SK-N-SH treated with all-trans-retinoic acid at 6 μM for 48 hours (cell line): ENCODE measurements at places on chromosomes 13 and 19.

- no peak for ATAC-seq
Observed at GRCh38 chr19:28487999-28488398, 725.0 kb downstream of the UQCRFS1 start.

DNA sequence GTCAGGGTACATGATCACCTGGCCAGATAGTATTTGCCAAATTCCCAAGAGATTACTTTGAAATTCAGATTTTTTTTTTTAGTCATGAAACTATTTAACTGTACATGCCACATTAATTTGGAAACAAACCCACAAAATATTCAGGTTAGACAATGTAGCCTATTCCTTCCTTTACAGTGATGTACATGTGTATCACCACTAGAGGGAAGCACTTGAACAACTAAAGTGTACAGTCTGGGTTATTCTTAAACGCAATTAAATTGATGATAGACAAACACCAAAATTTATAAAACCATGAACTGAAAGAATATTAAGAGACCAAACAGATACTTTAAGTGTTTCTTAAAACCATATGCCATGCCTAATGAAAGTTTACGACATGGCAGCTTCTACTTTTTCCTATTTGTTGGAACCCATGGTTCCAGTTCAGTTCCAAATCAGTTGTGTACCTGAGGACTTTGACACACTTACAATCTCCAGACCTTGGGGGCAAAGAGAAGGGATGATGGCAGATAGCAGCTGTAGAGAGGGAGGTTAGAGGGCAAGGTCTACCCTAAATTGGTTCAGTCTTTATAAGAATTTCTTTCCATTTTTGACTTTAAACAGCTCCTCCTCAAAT lies 52.8 kb downstream of the TNFSF13B start:
- peak; percentile 95 for ATAC-seq

- peak; percentile 83 for ATAC-seq
Observed at GRCh38 chr13:41614671-41615527, 157.5 kb downstream of the RGCC start.

DNA sequence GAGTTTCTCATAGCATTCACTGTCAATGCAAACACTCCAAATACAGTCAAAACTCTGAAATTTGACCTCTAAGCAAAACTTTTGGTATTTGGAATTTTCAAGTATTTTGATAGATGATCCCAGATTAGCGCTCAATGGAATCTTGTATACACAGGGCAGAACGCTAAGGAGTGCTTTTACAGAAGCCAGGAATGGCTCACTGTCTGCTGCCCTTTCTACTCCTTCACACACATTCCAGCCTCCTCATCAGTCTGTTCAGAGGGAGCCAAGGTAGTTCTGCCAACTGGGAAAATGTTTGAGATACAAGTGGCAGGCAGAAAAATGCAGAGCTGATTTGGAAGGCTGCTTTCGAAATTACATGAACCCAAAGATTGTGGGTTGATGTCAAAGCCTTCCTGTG lies 4.4 kb upstream of the STARD13 start:
- peak; percentile 43 for ATAC-seq

DNA sequence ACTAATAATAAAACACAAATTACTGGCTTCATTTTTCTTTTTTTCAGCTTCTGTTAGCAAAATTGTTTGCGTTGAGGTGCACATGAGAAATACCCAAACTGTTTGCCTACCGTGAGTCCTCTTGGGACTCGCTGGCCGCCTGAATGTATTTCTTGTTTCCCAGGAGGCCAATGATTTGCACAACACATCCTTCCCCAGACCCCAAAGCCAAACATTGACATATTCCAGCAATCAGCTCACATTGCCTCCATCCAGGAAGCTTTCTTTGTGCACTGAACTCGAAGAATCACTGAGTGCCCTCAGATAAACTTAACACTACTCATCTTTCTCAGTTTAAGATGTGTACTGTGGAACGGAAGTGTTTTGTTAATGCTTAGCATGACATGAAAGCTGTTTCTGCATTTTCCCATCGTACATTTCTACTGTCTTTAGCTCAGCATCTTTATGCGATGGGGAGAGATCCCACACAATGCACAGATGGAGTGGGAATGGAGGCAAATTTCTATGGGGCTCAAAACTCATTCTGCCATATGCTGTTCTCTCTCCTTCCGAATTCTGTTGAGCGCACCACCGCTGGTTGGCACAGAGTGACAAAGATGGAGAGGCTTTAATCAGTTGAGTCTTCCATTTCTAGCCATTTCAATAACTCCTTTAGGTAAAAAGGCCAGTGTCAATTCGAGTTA lies 399.5 kb downstream of the RFC3 start:
- no peak for ATAC-seq

- no peak for ATAC-seq
Observed at GRCh38 chr19:46447824-46448223, 19.1 kb upstream of the PNMA8C start.

DNA sequence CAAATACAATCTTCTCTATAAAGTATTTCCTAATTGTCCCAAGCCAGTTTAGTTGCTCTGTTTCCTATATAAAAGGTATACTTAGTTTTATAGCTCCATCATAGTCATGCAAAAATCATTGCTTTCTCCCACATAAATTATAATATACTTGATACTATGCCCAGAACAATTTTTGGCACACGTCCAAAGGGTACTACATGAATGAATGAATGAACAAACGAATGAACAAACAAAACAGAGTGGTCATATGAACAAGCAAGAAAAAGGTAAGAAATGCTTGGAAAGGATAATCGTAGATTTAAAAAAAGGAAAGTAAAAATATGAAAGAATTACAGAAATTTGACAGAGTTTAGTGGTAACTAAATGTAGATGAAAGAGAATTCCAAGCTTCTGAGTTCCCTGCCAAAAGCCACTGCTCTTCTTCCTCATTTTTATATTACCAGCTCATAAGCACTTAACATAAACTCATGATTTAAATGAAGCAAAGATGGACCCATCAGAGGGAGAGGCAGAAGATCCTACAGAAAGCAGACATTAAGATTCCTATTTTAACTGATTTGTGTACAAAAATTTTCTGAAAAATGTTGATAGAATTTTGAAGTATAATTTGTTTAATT lies 123.2 kb downstream of the ENOX1 start:
- no peak for ATAC-seq

DNA sequence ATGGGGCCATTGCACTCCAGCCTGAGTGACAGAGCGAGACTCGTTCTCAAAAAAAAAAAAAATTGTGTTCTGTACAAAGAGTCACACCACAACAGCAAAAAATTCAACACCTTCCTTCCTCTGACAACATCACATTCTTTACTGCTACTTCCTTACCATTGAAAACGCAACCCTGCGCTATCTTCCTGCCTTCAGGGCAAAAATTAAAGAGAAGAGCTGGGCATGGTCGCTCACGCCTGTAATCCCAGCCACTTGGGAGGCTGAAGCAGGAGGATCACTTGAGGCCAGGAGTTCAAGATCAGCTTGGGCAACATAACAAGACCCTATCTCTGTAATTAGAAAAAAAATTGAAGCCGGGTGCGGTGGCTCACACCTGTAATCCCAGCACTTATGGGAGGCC lies 9.4 kb upstream of the ZNF444 start:
- ATAC-seq: no peak
